Spleen (tissue), 13 donors: ENCODE measurements at places on chromosomes 13 and 19.

DNA sequence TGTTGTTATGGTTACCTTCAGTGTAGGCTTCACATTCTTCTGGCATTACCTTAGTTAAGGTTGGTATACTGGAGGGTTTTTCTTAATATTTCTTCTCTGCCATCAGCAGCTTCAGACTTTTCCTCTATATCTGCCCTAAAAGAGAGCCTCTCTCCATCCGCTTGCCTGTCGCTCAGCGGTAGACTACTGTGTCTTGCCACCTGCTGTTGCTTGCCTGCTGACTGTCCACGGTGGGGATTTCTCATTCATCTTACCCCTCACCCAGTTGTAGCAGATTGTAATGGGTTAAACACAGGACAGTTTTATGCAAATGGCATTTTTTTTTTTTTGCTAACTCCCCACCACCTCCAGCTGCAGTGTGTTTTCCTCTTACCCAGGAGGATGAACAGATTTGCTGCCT is 577.2 kb downstream of the SLITRK5 start:
- DNase-seq, result no peak

GRCh38 chr13:35518337-35518946 is 42.0 kb upstream of the MAB21L1 start:
- DNase-seq, result no peak

DNA sequence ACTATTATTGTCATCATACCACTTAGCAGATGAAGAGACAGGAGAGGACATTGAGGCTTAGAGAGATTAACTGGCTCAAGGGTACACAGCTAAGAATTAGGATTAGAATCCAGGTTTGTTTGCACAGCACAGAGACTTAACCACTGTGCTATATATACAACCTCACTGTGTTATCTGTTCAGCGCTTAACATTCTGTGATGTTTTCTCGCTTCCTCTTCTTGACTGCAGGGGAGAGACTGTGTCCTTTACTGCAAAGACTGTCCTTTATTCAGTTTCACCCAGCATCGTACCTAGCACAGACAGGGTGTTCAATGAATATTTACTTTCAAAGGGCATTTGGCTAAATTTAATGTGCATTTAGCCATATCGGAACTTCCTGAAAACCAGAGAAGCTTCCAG is 54.9 kb upstream of the PCDH8 start:
- no peak for DNase-seq

- no peak for DNase-seq
Measured at GRCh38 chr19:51761696-51762095, 716 bp downstream of the FPR2 start.

DNA sequence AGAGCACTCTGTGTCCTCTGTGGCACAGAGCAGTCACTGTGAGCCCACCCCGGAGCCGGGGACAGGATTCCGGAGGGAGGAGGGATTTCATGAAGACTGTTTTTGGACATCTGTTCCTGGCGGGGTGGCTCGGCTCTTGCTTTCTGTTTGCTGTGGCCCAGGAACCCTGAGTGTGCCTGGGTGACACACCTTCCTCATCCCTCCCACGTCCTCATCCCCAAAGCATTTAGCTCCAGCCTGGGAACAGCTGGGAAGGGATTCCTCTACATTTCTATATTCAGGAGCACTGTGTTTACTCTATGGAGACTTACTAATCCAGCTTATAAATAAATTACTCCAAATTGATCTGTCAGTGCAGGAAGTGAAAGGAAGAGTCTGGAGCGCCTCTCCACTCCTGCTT is 97.8 kb upstream of the UBL3 start:
- no peak for DNase-seq

DNA sequence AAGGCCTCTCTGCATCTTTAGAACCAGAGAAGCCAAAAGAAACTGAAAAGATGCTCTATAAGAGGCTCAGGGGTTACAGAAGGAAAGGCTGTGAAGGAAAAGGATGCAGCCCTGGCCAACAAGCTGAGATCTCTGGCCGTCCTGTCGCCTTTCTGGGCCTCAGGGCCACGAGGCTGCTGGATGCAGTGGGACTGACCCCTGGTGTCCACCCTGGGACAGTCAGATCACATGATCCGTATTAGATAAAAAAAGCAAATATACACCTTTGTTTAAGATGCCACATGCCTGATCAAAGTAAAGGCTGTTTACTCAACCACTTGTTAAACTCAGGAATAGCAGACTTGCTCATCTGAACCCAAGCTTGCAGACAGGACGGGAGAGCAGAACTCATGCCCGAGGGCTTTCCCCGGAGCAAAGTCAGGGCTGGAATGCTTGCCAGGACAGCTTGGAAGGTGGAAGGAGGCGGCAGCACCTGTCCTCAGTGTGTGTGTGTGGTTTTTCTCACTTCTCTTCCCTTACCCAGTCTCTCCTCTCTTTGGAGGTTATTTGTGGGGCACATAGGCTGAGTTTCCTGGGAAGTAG is 206.5 kb upstream of the TSHZ3 start:
- DNase-seq, result no peak

DNA sequence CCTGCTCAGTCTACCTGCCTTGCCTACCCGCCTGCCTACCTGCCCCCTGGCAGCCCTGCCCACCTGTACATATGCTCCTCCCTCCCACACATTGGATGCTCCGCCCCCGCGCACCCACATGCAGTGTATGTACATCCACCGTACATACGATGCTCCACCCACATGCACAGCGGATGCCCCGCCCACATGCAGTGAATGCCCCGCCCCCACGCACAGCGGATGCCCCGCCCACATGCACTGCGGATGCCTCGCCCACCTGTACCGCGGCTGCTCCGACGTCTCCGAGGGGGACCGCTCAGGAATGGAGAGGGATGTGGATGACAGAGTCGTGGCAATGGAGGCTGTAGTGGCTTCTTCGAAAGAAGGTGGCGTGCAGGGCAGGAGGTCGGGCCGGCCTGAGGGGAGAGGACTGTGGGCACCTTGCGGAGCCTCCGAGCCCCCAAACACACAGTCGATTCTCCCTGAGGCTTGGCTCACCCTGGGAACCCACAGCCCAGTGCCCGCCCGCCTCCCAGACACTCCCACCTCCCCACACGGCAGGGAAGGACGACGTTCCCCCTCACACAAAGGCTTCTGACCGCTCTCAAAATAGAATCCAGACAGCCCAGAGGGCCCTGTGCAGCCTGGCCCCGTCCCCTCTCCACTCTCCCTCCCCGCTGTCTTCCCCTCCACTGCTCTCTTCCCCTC is 16.5 kb upstream of the CACTIN start:
- no peak for DNase-seq
